ENCODE measurements at places on chromosomes 1 and 21.
A peak's percentile ranks its signal among the peaks of the same experiment; 100 is the strongest.

DNA sequence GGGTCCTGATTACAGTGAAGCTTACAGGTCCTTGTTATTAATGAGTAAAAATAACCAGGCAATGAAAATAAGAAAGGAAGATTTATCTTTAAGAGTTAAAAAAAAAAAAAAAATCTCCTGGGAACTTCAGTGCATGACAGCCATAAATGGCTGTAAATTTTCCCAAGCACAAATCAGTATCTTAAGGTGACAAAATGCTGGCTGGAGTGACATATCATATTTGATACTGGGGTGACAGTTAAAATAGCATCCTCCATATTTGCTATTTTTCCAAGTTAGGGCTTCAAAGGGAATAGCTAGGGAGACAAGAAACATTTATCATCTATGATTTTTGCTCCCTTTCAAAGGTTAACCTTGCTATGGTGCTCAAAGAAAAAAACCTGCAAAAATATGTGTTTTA lies 226.6 kb downstream of the PRDM2 start:
- DNase-seq, result no peak

DNA sequence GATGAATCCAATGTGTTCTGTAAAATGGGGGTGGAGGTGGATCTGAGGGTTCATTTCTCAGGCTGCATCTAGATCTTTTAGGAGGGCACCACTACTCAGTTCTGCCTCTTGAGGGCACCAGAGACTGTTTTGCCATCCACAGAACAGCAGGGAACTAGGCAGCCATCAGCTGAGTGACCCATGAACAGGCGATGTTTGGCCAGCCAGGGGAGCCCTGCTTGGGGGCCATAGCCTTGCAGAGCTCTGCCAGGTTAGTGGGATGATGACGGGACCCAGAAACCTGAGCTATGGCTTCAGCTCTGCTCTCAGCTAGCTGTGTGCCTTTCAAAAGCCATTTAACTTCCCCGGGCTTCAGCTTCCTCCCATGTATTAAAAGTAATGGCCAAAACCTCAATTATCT lies 13.4 kb upstream of the NOS1AP start:
- peak; percentile 93 for DNase-seq

DNA sequence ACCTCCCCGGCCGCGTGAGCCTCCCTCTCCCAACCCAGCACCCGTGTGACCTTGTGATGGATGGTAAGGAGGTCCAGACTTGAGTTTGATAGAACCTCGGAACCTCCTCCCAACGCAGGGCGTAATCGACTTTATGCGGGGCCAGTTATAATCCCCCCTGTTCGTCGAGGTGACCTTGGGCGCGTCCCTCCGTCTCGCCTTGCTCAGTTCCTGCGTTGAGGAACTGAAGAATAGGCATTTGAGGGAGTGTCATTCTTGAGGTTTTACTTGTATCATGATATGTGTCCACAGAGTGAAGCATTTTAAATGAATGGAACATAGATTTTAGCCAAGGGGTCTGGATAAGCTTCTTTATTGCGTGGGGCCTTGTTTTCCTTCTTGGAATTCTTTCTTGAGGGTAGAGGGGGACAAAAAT lies 433 bp downstream of the TIMM17A start:
- DNase-seq, result no peak

GRCh38 chr1:2356911-2357845 lies 34.2 kb downstream of the MORN1 start:
- DNase-seq, result no peak

DNA sequence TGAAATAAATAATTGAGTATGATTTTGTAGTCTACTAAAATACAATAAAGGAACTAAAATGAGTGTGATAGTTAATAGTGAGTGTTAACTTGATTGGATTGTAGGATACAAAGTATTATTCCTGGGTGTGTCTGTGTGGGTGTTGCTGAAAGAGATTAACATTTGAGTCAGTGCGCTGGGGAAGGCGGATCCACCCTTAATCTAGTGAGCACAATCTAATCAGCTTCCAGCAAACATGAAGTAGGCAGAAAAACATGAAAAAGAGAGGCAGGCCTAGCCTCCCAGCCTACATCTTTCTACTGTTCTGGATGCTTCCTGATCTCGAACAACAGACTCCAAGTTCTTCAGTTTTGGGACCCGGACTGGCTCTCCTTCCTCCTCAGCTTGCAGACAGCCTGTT lies 1716.6 kb downstream of the MRPL39 start:
- DNase-seq, result no peak

- DNase-seq, result no peak
These were observed 42.3 kb upstream of the ACP6 start for GRCh38 chr1:147712605-147713004.

GRCh38 chr1:34272152-34272551 lies 95.4 kb downstream of the C1orf94 start:
- peak; percentile 7 for DNase-seq

DNA sequence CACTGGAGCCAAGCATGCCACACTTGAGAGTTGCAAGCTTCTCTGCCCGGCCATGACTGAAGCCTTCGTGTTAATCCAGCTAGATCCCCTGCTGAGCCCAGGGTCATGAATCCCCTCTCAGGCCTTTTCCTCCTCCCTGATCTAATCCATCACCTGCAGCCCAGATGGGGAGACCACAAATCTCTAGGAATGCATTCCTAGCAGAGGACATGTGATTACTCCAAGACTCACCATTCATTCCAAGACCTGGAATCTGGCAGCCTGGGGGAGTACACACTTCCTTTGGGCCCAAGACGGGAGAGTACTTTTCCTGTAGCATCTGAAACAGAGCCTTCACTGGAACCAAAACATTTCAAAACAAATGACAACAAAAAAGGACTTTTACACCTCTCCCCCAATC lies 269.3 kb upstream of the NFIA start:
- no peak for DNase-seq

DNA sequence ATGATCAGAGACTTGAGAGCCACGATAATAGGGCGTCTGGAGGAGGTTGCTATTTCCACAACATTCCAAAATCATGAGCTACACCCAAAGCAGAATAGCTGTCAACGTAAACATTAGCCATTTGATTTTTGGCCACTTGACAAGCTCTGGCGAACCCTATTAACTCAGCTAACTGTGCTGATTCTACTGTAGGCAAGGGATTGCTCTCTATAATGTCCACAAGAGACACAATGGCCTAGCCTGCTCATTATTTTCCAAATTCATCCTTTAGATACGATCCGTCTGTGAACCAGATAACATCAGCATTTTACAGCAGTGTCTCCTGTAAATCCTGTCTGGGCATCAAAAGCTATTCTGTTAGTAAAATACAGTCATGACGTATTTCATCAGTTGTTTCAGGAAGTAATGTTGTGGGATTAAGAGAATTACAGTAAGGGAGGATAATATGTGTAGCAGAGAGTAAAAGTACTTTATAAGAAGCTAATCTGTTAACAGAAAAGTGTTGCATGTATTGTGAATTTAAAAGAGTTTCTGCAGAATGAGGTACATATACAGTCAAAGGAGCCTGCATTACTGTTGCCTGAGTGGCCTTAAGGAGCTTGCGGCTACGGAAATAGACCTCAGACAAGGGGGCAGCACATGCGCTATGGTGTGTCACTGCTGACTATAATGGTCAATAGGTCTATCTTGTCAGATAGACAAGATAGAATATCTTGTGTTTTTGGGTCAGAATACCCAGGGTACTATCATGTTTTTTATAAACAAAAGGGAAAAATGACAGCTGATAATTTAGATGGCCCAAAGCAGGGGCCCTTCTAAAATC lies 44.9 kb upstream of the TINAGL1 start:
- no peak for DNase-seq

- peak; percentile 93 for DNase-seq
These were observed 19.3 kb upstream of the FOXO6 start for GRCh38 chr1:41341772-41342562.

All from endodermal cell (in vitro differentiated cells).